ENCODE measurements at places on chromosomes 2 and 18. TPM values are rescaled to one million over a fixed set of nuclear protein-coding genes. Genes with fewer than 3 reads are reported as not detected.

- H3K4me1 ChIP-seq = no peaks in the 10 kb centered on the region
- H3K27me3 ChIP-seq = no peaks in the 10 kb centered on the region
- no peaks in the 10 kb centered on the region for H3K36me3 ChIP-seq
- no peak for DNase-seq
- H3K27ac ChIP-seq = no peak overlapping the region
Observed at GRCh38 chr2:95333888-95334338, 36.8 kb downstream of the KCNIP3 start.

DNA sequence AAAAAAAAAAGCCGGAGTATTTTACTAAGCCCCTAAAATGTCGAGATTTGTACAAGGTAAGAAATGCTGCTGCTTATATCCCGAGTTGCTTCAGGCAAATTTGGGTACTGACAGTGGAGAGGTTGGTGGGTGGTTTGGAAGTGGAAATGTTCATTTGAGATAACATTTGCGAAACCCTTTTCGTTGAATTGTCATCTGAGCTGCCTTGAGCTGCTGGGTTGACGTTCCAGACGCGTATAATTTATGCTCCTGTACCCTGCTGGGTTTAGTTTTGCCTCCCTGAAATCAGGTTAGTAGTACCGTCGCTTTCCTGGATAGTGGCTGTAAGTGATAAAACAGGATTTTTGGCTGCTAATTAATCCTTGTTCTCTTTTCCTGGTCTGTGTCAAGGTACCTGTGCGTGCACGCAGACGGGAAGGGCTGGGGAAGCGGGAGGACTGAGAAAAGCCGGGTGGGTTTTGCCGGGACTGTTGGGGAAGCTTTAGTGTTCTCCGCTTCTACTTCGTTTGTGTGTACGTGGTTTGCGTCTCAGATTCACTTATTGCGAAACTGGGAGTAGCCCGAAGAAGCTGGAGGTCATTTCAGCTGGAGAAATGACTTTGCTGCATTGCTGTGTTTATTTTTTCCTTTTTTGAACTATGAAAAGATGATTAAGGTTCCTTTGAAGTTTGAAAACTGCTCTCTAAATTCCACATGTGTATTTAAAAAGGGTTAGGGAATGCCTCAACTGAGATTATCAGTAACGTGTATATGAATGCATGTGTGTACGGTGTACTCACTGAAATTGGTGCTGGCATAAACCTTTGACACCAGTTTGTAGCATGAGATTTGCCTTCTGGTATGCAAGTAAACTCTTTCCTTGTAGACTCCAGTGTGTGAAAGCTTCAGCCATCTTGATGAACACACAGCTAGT is 709 bp downstream of the UGP2 start:
- H3K4me3 ChIP-seq = peak overlapping the region; percentile 99
- peaks cover 29% of the 10 kb centered on the region for H3K4me1 ChIP-seq
- peaks cover 3% of the 10 kb centered on the region for H3K36me3 ChIP-seq
- DNase-seq = no peak
- H3K27ac ChIP-seq = peak overlapping the region; percentile 29
- H3K27me3 ChIP-seq = no peaks in the 10 kb centered on the region

DNA sequence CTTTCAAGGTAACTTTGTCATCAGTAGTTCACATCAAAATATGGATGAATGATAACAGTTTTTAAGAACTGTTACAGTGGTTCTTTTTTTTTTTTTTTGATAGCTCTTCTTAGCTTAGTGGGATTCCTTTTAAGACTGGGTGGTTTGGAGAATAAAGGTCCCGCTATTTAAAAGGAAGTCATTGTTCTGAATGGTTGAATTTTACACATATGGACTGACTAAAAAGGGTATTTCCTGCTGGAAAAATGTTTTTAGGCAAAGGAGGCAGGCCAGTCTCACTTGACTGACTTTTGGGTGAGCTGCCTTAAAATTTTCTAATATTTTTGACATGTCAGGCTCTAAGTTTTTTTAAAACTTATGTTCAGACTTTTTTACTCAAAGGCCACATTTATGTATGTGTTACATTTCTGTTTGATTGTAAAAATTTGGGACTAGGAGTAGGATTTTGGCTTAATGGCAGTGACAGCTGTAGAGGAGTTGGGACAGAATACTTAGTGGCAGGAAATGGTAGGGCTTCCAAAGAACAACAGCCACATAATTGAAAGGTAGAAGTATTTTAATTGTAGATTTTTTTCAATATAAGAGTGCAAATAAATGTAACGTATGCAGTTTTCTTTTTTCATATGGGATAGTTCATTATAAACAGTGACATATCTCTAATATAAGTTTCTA is 13.7 kb downstream of the VAPA start:
- peaks cover 8% of the 10 kb centered on the region for H3K4me1 ChIP-seq
- no peak overlapping the region for H3K27ac ChIP-seq
- H3K27me3 ChIP-seq = no peaks in the 10 kb centered on the region
- H3K36me3 ChIP-seq = peaks cover 8% of the 10 kb centered on the region
- no peak for DNase-seq
- H3K4me3 ChIP-seq = no peak overlapping the region

- peaks cover 16% of the 10 kb centered on the region for H3K4me1 ChIP-seq
- no peak overlapping the region for H3K27ac ChIP-seq
- no peak overlapping the region for H3K4me3 ChIP-seq
- no peak for DNase-seq
- H3K36me3 ChIP-seq = no peaks in the 10 kb centered on the region
- H3K27me3 ChIP-seq = no peaks in the 10 kb centered on the region
Observed at GRCh38 chr18:23226391-23226790, 91.1 kb downstream of the CABLES1 start.

DNA sequence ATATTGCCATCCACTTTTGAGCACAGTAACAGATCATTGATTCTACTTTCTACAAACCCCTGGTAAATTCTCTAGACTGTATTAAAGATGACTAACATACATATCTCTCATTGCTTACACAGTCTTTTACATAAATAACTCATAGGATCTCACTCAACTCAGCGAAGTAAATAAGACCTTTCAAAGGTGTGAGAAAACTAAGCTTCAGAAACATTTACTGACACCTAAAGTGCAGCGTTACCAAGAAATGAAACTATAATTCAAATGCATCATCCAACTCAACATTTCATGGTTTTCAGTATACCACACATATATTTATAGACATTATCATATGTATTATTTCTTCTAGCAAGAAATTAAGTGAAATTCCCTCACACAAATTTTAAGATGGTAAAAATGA is 189.8 kb downstream of the METTL4 start:
- H3K27me3 ChIP-seq = peaks cover 6% of the 10 kb centered on the region
- no peaks in the 10 kb centered on the region for H3K4me1 ChIP-seq
- no peak overlapping the region for H3K4me3 ChIP-seq
- H3K27ac ChIP-seq = no peak overlapping the region
- H3K36me3 ChIP-seq = no peaks in the 10 kb centered on the region

DNA sequence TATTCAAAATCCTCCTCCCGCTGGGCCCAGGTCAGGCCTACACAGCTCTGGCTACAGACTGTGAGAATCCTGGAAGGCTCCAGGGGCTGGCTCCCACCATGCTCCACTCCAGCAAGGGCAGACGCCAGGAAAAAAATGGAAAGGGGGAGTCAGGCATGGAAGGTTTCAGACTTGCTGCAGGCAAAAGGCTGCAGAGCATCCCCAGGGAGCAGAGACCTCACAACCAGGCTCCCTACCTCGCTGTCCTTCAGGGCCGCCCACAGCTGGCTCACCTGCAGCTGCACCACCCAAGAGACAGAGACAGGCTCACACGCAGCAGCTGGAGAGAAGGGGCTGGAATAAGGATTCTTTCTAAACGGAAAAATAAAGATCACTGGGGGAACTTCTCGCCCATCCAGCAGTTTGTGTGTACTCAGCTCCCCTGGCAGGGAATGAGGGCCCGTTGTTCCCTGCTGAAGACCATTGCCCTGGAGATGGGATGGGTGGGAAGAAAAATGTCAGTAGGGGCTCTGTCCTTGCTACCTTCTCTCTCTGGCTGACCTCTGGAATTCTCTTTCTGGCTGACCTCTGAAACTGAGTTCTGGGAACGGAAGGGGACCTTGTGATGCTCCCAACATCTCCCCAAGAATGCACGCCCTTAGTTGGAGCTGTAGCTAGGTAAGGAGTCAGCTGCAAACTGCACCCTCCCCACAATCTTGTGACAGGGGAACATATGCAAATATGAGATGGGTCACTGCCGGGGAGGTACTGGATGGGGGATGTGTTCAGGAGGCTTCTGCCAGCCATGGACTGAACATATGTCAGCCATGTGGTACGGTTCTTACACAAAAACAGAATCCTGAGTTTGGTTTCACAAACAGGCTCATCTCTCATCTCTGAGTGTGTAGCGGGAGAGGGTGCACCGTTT is 34.5 kb downstream of the BCL2 start:
- peaks cover 59% of the 10 kb centered on the region for H3K4me1 ChIP-seq
- no peaks in the 10 kb centered on the region for H3K27me3 ChIP-seq
- H3K36me3 ChIP-seq = peaks cover 35% of the 10 kb centered on the region
- no peak overlapping the region for H3K27ac ChIP-seq
- DNase-seq = no peak

GRCh38 chr2:185984670-185985069 is 246.1 kb downstream of the FSIP2 start:
- no peak overlapping the region for H3K27ac ChIP-seq
- no peak overlapping the region for H3K4me3 ChIP-seq
- no peak for DNase-seq

DNA sequence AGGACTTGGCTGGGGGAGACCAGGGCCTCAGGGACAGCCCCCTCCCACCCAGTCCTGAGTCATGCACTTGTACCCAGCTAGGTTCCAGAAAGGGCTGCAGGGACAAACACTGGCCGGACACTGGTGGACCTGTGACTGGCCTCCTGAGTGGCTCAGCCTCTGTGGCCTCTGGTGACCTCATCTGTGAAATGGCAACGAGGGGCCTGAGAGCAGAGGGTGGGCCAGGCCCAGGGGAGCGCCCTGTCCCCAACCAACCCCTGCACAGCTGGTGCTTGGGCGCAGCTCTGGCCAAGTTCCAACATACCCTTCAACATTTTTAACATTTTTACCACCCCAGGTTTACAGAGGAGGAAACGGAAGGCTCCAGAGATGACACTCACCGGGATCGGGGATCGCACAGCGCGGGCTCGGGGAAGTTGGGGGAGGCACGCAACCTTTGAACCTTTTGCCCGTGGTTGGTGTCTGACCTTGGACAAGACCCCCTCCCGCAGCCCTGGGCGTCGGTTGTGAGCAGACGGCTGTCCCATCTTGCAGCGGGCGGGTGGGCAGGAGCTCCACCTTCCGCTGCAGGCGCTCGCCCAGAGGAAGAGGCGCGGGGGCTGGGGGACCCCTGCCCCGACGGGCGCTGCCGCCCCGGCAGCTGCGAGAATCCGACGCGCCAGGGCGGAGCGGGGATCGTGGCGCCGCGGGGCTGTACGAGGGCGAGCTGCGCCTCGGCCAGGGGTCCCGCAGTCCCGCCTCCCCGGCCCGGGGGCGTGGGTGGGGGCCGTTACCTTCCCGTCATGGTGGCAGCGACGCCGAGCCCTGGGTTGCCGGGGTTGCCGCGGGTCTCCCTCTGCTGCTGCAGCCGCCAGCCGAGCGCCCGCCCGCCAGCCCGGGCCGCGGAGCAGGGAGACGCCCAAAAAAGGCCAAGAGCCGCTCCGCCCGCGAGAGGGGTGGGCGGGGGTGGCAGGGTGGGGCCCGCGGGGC is 805 bp downstream of the LIMS2 start:
- H3K27me3 ChIP-seq = peaks cover 43% of the 10 kb centered on the region
- DNase-seq = no peak
- peak overlapping the region; percentile 6 for H3K4me3 ChIP-seq
- no peaks in the 10 kb centered on the region for H3K36me3 ChIP-seq

- no peaks in the 10 kb centered on the region for H3K27me3 ChIP-seq
- H3K36me3 ChIP-seq = no peaks in the 10 kb centered on the region
- DNase-seq = no peak
- no peak overlapping the region for H3K4me3 ChIP-seq
- H3K4me1 ChIP-seq = no peaks in the 10 kb centered on the region
- no peak overlapping the region for H3K27ac ChIP-seq
Observed at GRCh38 chr2:62627667-62628066, 77.8 kb upstream of the EHBP1 start.

DNA sequence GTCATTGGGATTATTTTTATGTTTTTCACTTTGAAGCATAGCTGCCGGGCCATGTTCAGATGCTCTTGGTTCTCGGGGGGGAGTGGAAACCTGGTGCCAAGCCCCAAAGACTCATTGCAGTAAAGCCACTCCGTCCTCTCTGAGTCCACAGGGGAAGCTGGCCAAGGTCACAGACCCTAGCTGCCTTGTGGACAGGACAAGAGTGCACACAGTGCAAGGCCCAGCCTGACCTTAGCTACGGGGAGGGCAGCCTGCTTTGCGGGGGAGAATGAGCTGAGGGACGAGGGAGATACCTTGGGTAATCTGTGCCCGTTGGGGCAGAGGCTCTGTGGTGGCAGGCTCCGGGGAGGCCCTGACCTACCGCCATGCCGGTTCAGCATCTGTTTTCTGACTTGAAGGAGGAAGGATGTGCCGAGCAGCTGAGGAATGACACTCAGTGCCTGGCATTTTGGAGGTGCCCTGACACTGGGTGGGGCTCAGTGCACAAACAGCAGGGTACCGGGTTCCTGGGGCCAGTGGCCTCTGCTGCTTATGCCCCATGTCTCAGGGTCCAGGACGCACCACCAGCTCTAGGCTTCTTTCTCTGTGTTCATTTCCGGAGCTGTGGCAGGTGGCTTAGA is 87.2 kb downstream of the STPG4 start:
- H3K27me3 ChIP-seq = no peaks in the 10 kb centered on the region
- no peak for DNase-seq

DNA sequence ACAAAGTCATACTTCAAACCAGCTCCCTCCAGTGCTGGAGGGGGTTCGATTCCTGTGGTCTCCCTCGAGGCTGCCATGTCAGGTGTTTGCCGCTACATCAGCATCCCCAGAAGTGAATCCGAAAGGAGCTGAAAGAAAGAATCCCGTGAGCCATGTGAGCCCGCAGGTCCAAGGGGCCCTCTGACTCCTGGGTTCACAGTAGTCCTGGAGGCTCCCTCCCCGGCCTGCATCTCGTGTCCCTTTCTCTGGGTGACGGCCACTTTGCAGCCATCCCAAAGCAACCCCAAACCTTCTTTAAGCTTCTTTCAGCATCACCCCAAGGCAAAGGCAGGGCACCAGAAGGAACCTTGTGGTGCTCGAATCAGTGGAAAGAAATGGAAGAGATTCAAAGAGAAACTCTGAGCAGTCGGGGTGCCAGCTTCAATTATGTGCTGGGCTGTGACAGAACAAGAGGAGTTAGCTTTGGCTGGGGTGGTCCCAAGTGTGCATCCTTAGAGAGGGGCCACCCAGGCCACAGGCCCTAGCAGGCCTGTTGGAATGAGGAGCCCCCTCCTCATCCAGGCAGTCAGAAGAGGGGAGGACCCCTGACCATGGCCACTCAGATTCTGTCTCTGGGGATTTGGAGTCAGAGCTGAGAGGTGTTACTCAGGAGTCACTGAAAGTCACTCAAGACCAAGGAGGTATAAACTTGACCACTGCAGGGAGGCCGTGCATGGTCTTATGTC is 59.7 kb downstream of the CIB4 start:
- peaks cover 4% of the 10 kb centered on the region for H3K4me1 ChIP-seq
- H3K27ac ChIP-seq = no peak overlapping the region
- DNase-seq = no peak

GRCh38 chr2:211067029-211067428 is 510.6 kb downstream of the CPS1 start:
- no peaks in the 10 kb centered on the region for H3K4me1 ChIP-seq
- H3K27ac ChIP-seq = no peak overlapping the region
- no peak for DNase-seq

GRCh38 chr2:136361521-136361920 is 243.6 kb upstream of the CXCR4 start:
- H3K36me3 ChIP-seq = no peaks in the 10 kb centered on the region
- DNase-seq = no peak
- no peak overlapping the region for H3K27ac ChIP-seq

CCNT2 gene
- total RNA-seq = 67.5 TPM

RTP5 gene
- total RNA-seq = 0.30 TPM

GPR35 gene
- total RNA-seq = 7.1 TPM

SPP2 gene
- total RNA-seq = not detected

PTPRN gene
- total RNA-seq = not detected

INSIG2 gene
- total RNA-seq = 7.7 TPM

NAT8 gene
- not detected for total RNA-seq

LRPPRC gene
- 55.4 TPM for total RNA-seq

RBM44 gene
- 2.8 TPM for total RNA-seq

KRTCAP3 gene
- total RNA-seq = 12.8 TPM

Data from CD4-positive, alpha-beta T cell (primary cell).